ENCODE measurements at places on chromosomes 6 and 20.

DNA sequence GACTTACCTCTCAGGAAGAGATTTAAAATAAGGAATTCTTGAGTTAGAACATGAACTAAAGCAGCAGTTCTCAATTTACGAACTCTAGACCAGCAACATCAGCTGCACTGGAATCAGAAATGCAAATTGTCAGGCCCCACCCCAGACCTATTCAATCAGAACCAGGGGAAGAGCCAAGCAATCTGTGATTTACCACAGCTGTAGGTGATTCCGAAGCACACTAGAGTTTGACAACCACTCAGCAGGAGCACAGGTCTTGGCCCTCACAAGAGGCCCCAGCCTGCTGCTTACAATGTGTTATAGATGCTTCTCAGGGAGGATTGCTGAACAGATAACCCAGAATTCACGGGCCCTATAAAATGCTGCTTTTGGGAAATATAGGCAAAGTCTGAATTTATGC is 279.2 kb downstream of the PTPRK start:
- no peak for DNase-seq

DNA sequence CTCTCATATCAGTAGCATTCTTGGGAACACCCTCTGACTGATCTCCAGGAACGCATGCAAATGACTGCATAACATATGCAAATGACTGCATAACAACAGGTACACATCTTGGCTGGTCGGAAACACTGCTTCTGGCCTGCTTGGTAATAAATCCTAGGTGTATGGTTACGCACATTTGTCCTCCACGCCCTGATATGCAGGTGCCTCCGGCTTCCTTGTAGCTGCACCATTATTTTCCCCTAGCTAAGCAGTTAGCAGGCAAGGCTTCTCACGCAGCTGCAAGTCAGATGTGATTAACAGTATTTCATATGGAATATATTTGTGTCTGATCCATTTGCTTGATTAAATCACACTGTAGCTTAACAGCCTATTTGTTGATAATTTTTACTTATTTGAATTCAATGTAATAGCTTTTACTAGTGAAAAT is 5.9 kb downstream of the RPS6KA2 start:
- DNase-seq: no peak

DNA sequence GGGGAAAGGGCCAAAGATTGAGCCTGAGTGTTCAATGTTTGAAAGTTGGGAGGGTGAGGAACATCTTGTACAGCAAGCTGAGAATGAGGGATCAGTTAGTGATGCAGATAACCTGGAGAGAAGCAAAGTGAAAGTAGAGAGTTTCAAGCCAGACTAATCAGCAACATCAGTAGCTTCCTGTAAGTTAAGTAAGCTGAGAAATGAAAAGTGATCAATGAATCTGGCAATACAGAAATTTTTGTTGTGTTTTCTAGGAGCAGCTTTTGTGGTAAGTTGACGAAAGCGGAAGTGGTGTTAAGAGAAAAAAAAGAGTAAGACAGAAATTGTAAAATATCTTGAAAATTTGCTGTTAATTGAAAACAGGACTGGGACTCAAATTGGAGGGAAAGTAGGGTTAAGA is 855.5 kb upstream of the MAP3K7 start:
- DNase-seq: no peak

GRCh38 chr20:38453941-38454340 is 18.7 kb upstream of the RALGAPB start:
- no peak for DNase-seq

DNA sequence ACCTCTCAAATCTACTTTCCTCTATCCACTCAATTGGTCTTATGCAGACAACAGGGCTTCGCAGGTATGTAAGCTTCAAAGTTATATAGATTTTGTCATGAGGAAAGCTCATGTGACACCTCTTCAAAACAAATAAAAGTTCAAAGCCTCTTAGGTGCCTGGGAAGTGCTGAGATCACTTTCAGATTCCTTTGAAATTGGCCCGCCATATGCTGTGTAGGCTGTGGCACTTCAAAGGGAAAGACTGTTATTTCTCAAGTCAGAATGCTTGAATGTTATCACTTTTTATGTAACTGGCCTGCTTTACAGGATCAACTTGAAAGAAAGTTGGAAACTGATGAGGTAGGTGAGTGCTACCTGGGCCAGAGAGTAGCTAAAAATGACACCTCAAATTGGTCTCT is 67.1 kb upstream of the GFRAL start:
- no peak for DNase-seq

GRCh38 chr6:46755865-46756264 is 9.1 kb downstream of the ANKRD66 start:
- DNase-seq: no peak

- DNase-seq: no peak
Observed at GRCh38 chr6:127939442-127940066, 38.7 kb upstream of the THEMIS start.

DNA sequence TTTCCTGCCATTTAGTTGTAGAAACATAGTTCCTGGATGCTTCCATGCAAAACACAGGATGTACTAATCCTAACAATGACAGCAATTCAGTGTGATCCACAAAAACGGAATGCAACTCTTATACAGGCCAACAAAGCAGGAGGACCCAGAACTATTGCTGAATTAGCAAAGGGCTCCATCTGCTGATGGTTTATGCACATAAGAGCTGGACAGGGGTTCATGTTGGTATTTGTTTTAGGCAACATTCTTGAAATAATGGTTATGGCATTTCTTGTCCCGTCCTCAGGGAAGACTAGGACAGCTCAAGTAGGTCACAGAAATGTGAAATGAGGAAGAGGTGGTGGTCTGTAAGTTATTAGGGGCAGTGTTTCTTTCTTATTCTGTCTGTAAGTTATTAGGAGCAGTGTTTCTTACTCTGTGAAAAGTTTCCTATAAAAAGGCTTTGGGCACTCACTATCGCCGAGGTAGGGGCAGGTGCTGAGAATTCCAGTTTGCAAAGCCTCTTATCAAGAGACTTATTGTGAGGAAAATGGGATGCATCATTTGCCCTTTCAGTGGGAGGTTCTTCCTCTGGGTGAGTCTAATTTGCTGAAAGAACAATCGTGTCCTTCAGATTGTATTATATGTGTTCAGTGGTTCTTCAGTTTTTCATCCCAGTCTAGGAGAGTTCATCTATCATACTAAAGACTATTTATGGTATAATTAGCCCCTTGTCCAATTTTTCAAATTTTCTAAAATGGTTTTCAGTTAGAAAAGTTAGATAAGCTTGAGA is 171.1 kb downstream of the MCHR2 start:
- no peak for DNase-seq

DNA sequence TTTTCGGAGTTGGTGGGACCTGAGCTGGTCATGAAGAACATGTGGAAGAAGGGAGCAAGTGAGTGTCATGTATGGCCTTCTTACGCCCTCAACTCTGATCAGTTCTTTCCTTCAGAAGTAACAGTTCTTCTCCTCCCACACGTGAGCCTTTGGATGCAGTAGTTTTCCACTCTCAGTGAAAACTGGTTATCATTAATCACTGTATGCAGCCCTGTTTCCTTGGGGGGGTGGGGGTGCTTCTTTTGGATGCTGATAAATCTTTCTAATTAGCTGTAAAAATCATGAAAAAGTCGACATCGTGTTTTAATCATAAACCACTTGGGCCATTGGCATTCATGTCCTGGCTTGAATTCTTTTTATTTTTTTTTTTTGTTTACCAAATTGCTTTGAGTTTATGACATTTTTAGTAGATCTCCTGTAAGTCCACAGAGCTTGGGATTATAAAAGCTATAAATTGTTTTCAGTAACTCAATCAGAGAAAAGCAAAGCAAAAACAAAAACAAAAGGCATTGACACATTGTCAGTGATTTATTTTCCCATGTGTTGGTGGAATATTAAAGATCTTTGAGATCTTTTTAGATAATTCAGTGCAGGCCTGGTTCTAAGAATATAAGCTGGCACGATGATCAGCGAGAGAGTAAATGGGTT is 84.8 kb downstream of the TRMT11 start:
- no peak for DNase-seq

DNA sequence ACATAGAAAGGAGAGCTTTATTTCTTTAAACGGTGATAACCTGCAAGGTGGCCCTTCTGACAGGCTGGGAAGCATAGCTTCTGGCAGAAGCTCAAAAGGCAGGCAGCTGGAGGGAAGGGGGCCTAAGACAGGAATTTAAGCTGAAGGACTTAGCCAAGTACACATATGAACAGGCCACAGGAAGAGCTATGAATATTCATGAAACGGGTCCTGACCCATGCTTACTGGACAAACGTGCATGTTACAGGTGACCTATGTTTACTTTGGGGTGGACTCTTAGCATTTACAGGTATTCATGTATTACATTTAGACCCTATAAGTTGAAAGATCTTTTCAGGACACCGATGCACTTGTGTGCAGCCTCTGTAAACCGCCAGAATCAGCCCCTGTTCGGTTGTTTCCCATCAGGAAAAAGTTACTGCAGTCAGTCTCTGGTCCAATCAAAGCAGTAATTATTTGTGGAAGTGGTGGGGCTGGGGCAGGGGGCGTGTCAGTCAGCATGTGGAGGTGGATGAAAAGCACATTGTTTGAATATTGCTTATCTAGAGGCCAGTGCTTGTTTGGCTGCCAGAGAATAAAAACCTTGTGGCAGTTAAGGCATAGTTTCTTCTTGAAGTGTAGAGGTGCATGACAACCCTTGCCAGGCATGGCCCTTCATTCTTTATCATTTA is 2.9 kb upstream of the GZF1 start:
- no peak for DNase-seq

DNA sequence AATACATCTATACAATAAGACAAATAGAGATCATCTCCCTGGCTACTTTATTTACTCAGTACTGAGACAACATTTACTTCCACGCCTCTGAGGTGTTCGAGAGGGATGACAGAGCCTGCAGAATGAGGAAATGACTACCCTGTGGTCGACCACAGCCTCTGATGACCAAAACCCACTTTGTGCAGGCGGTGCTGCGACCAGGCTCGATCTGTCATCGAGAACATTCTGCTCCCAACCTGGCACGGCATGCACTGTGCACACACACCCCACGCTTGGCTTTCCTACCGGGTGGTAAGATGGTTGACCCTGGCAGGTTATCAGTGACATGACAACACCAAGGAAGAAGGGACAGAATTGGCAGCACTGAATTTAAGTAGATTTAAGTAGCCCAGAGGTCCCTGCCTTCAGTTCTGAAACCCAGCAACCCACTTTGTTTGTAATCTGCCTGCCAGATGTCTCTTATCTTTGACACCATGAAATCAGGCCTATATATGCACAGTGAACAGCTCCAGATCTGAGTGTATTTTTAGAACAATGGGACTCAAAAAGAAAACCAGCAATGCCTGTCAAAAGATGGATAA is 42.6 kb downstream of the TTI1 start:
- no peak for DNase-seq

DNA sequence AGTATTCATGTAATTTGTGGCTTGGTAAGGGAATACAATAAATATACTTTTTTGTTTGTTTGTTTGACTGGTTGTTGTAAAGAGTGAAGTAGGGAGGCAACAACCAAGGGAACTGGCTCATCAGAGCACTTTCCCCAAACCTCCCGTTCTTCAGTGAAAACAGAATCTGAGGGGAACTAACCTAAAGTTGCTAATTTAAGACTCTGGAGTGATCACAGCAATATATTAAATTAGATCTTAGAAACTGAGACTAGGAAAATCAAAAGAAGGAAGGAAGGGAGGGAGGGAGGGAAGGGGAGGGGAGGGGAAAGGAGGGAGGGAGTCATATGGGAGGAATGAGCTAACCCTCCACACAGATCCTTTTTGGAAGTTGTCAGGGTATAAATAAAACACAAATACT is 144.9 kb downstream of the SYNDIG1 start:
- DNase-seq: no peak

- no peak for DNase-seq
Observed at GRCh38 chr6:74114428-74114827, 418.4 kb downstream of the CD109 start.

DNA sequence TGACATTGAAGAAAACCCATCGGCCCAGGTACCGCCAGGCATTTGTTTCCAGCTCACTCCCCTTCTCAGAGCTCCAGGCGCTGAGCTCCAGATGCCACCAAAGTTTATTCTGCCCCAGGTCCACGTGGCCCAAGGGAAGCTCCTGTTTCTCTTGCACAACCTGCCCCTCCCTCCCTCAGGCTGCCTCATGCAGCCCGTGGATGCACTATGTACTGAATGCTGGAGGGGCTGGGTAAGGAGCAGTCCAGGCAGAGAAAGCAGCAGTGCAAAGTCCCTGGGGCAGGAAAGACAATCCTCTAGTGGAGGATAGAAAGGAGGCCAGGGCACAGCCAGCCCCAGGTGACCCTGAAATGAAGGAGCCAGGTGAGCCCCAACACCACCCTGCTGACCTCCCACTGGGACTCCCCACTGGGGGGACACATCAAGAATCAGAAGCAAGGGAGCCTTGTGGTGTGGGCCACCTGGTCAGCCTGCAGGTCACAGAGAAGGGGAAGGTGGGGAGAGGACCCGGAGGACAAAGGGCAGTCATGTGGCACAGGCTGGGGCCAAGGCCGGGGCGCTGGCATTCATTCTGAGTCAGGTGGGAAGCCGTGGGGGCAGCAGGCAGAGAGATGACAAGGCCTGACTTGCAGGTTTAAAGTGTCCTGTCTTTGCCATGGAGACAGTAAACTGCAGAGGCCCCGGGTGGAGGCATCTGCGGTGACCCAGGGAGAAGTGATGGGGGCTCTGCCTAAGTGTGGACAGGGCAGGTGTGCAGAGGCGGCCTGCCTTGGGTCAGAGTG is 230.1 kb downstream of the PREX1 start:
- DNase-seq: no peak

DNA sequence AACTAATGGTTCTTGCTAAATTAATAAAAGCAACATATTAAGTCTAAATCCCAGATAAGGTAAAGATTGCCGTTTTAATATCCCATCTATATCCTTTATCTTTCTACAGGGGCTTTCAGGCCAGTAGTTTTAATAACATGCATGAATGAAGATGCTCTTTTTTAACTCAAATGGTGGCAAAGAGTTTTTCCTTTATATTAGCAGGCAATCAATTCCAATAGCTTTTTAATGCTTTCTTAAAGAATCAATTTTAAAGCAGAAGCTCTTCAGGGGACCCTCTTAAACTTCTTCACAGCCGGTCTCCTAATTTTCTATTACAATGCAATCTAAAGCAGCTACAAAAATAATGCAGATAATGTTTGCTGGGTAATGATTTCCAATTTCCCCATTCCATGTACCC is 107.8 kb upstream of the HS3ST5 start:
- no peak for DNase-seq

DNA sequence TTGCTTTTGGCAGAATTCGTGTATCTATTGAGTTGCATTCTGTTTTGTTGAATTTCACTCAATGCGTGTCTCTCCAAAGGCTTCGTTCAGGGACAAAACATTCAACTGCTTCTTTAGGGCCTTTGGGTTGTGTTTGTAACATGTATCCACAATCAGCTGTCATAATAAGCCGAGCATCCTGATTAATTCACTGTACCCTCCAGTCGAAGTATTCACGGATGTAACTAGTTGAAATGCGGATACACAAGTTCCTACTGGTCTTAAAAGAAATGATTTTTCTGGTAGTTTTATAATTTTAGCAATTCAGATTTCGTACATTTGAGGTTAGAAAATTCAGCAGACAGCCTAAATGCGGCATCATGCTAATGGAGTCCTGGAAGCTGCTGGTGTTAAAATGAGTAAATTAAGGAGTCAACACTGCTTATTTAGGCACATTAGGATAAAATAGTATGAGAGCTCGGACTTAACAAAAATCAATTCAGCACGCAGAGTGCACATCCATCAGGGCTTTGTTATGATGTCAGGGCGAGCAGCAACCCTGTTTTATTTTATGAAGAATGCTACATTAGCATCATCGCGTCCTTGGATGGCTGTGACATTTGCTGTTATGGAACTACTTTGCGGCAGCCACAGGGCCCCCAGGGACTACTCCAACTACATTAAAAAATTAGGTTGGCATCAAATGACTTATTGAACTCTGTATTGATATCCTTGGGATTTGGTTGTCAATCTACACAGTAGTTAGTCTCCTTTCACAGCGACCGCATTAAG is 489.3 kb upstream of the FLRT3 start:
- DNase-seq: no peak
